ENCODE measurements at places on chromosomes 3 and 15.

- no peak for DNase-seq
Measured at GRCh38 chr3:71564361-71564760, 19.2 kb downstream of the FOXP1 start.

- no peak for DNase-seq
Measured at GRCh38 chr3:184814214-184814613, 2.2 kb downstream of the VPS8 start.

DNA sequence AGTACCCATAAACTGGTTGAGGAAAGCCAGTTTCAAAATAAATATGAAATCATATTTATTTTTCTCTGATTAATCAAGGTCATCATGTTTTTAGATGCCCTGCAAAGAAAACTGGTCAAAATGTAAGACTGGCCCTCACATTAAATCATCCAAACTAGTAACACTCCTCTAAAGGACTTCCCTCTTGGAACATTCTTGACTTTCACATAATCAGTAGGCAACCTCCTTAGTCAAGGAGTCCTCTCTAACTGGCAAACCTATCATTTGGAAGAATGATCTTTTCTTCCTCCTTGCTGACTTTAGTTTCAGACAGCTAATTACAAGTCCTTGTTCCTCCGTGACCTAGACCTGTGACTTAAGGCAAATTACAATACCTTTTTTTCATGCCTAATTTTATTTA is 82.5 kb upstream of the DCBLD2 start:
- no peak for DNase-seq

- DNase-seq = no peak
Measured at GRCh38 chr15:47523681-47524475, 193.4 kb upstream of the SEMA6D start.

DNA sequence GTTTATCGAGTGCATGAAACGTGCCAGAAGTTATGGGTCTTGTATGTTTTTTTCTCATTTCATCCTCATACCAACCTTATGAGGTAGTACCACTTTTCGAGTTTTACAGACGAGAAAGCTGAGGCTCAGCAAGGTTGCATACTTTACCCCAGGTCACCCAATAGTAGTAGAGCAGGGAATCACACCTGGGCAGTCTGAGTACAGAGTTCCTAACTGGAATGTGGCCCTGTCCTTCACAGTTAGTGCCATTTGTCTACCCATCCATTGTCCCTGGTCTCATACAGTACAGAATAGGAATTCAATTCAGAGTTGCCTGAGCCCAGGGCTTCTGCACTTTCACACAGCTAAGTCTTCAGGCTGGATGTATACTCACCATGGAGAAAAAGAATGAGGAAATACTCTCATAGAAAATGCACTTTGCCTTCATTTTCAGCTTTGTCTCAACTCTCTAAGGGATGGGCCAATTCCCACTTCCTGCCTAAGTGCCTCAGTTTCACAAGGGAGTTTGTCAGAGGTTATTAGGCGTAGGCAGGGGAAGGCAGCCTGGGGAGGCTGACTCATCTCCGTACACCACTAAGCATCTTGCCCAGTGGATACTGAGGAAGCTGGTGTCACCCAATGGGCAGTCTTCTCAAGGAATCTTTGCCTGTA is 93.2 kb downstream of the TMEM212 start:
- DNase-seq = no peak

DNA sequence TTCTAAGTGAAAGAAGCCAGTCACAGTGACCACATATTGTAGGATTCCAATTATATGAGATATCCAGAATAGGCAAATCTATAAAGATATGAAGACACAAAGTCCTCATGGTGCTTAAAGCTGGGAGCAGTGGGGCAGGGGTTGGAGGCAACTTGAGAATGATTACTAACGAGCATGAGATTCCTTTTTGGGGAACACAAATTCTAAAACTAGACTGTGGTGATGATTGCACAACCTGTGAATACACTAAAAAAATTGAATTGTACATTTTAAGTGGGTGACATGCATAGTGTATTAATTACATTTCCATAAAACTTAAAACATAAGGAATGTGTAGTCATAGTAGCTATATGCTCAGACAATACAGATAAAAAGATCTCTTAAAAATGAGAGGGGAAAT is 103.2 kb downstream of the DPH6 start:
- no peak for DNase-seq

DNA sequence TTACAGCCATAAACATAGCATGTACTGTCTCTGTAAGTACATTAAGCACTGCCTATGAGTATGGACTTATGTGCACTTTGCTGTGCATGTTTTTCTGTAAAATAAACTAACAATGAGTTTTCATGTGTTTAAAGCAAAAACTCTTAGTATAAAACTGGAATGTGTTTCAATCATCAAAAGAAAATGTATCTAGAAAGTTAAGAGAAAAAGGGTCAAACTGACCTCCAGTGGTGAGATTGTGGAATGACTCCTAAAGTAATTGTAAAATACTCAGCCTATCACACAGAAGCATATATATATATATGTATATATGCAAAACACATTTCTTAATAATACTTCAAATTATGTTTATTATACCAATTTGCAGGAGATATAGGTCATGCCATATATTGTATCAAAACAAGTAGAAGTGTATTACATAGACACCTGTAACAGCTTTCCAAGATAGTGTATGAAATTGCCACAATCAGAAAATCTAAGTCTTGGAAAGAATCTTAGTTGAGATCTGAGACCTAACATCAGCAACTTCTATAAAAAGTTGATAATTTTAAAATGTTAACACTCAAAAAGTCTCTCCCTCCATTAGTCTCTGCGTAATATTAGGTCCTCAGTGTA is 199.6 kb downstream of the FMN1 start:
- no peak for DNase-seq

- no peak for DNase-seq
Measured at GRCh38 chr3:135618123-135618522, 347.4 kb upstream of the PPP2R3A start.

DNA sequence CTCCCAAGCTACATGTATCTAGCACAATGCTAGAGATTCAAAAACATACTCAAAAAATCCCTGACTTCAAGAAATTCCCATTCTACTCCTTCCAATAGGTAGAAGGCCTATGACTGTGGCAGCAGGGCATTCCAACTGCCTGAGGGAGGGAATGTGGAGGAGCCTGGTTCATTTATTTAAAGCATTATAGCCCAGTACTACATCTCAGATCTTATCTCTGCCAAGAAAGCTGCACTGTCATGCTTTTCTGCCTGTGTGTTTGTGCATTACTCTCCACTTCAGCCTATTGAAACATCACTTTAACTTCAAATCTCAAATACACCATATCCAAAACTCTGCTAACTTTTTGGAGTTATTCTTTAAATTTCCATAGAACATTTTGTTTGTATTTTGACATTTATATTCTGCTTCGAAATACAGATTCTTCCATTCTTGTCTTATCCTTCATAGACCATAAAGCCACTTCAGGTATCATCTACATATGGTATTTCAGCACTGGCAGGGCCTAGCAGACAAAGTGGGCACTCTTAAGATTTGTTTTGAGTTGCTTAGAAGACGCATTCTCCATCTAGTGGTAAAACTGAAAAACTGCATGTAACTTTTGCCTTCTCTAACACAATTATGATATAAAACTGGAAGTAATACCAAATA is 59.1 kb upstream of the NEDD4 start:
- DNase-seq = no peak

DNA sequence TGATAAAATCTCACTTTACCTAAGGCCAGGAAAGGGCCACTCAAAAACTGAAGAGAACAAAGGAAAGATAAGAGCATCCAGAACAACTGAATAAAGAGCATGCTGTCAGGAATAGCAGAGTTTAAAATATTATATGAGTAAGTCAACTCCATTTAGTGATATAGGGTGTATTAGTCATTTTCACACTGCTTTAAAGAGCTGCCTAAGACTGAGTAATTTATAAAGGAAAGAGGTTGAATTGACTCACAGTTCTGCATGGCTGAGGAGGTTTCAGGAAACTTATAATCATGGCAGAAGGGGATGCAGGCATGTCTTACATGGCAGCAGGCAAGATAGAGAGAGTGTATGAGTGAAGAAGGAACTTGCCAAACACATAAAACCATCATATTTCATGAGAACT is 778.0 kb upstream of the NECTIN3 start:
- DNase-seq = no peak
